ENCODE measurements at places on chromosomes 1 and 21.

- no peak for DNase-seq
Observed at GRCh38 chr21:32645261-32646182, 33.3 kb upstream of the CFAP298 start.

- no peak for DNase-seq
Observed at GRCh38 chr1:193741228-193741627, 554.8 kb upstream of the B3GALT2 start.

DNA sequence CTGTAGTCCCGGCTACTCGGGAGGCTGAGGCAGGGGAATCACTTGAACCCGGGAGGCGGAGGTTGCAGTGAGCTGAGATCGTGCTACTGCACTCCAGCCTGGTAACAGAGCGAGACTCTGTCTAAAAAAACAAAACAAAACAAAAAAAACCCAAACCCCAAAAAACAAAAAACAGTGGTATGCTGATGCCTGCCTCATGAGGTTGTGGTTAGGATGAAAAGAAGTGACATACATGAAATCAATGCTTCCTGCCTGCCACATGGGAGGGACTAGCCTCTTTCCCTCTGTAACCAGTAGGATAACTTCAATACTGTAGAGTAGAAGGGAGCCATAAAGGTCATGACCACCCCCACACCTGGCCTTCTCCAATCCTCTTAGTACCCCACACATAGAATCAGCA is 55.2 kb downstream of the TENT5C start:
- DNase-seq, result no peak

DNA sequence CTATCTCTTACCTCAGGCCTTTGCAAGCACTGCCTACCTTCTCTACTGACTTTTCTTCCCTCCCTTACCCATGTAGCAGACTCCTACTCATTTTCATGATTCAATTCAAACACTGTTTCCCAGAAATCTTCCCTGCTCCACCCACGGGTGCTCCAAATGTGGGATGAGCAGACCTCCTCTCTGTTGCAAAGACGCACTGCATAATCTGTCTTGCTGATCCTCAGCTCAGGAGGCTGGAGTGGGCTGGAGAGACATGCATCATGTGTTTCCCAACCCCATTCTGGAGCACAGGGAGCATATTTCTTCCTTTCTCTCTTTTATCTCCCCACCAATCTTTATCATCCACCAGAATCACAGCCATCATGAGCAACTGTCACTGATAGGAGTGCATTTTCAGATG is 459.9 kb upstream of the NFIA start:
- DNase-seq, result no peak

DNA sequence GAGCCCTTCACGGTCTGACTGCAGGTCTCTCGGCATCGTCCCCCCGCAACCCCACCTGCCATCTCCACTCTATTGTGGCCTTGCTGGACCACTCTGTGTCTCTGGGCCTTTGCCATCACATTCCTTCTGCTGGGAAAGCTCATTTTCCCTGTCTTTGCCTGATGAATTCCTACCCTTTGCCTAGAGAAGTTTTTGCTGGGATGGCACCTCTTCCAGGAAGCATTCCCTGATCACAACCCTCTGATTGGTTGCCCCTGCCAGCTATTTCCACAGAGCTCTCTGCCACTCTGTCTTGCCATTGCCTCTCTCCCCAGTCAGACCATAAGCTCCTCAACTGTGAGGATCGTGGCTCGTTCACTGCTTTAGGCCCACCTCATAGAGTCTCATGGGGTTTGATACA is 28.9 kb upstream of the GPR37L1 start:
- no peak for DNase-seq

DNA sequence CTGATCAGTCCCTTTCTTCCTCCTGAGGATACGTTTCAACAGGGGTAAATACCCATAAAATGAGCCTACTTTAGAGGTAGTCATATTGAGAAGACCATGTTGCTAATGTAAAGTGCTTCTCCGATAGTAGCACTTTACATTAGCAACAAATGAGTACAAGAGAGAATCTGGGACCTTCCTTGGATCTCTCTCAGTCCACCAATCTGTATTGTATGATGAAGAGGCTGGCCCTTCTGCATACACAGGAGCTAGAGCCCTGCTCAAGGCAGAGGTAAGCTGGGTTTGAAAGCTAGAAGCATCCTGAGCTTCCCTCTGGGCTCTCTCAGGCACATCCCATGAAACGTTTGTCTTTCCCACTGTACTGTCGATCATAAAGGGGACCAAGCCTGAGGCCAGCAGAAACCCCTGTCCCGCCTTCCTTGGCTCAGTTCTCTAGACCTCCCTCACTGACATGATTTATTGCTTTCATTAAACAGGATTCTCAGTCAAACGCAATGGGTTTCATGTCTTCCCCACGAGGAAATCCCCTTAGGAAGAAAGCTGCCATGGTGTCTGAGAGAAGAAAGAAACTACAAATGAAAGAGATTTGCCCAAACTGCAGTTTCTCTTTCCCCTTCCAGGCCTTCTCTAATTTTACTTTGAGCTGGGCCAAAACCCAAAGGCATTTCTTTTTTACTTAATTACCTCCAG is 62.8 kb upstream of the BCAR3 start:
- DNase-seq, result peak; percentile 40

DNA sequence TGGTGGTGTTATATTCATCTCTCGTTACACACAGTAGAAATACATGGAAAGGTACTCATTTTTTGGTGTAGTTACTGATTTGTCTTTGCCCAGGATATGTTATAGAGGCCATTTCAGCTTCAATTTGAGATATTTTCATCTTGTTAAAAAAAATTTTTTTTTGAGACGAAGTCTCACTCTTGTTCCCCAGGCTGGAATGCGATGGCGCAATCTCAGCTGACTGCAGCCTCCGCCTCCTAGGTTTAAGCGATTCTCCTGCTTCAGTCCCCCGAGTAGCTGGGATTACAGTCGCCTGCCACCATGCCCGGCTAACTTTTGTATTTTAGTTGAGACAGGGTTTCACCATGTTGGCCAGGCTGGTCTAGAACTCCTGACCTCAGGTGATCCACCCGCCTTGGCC is 19.0 kb downstream of the MORC3 start:
- DNase-seq, result no peak

DNA sequence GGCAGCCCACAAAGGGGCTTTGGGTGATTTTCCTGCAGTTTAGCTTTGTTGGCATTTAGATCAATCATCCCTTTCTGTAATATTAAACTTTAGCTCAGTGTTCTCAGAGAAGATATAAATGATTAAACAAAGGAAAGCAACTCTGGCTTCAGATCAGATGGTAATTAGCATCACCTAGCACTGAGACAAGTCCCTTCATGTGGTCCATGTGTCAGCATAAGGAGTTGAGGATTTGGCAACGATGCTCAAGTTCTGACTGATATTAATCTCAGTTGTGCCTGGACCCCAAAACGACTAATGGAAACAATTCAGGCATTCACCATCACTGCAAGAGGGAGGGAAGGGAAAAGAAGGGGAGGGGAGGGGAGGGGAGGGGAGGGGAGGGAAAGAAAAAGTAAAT is 60.4 kb downstream of the SEC16B start:
- DNase-seq, result no peak

GRCh38 chr1:247913786-247914185 is 6.3 kb upstream of the OR2T8 start:
- no peak for DNase-seq

- no peak for DNase-seq
Observed at GRCh38 chr21:32278103-32278502, 746 bp downstream of the MIS18A start.

DNA sequence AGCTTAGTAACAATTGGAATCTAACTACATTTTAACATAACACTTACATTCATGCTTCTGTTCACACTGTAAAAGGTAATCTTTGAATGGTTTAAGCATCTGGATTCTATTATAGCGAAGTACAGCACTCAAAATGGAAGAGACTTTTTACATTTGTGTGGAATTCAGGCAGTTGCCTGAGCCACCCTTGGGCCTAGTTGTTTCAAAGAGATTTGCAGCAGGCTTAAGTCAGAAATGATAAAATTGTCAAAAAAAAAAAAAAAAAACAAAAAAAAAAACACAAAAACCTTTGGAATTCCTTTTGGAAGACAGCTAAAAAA is 199.9 kb downstream of the LYPLAL1 start:
- DNase-seq, result peak; percentile 55

GRCh38 chr1:204502241-204502640 is 7.6 kb upstream of the PIK3C2B start:
- DNase-seq, result peak; percentile 23

DNA sequence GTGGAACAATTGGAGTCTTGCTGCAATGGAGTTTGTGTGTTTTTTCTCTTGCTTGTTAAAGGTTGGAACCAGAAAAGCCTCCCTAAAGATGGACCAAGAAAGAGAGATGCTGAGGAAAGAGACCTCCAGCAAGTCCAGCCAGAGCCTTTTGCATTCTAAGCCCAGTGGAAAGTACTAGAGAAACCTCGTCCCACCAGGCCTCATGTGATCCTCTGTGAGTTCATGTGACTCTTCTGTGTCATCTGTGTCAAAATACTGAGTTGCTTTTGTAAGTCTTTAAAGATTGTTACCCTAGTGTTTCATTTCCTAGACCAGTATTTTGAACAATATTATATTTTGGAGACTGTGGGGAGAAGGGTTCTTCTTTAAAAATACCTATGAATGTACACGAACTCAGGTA is 12.5 kb upstream of the EFHD2 start:
- no peak for DNase-seq

- no peak for DNase-seq
Observed at GRCh38 chr1:119827010-119827409, 15.8 kb upstream of the REG4 start.

DNA sequence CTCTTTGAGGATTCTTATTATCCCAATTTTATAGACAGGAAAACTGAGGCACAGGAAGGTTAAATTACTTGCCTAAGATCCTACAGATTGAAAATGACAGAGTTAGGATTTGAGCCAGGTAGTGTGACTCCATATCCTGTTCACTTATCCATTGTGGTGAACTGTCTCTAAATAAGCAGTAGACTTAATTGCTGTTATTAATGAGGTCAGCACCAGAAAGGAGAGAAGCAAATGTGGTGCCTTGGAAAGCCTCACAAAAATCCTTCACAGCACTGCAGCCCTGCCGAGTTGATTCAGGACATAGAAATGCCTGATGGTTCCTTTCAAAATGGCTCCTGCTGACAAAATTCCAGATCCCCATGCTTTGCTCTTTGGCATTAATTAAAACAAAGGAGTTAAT is 193.3 kb upstream of the BEND5 start:
- peak; percentile 4 for DNase-seq

- no peak for DNase-seq
Observed at GRCh38 chr1:100377590-100378361, 25.5 kb downstream of the CDC14A start.

- DNase-seq, result no peak
Observed at GRCh38 chr1:54574158-54574778, 26.2 kb downstream of the ACOT11 start.

DNA sequence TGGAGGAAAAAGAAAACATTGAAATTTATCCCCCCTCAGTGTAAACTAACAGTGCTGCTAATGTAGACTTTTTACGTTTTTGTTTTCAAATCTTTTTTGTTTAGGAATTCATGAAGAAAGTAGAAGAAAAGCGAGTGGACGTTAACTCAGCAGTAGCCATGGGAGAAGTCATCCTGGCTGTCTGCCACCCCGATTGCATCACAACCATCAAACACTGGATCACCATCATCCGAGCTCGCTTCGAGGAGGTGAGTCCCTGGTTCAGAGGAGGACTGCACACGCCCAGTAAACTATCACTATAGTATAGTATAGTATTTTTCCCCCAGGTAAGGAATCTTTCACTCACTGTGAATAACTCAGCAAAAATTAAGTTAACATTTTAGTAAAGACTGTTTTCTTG is 37.8 kb upstream of the BMP8A start:
- no peak for DNase-seq

DNA sequence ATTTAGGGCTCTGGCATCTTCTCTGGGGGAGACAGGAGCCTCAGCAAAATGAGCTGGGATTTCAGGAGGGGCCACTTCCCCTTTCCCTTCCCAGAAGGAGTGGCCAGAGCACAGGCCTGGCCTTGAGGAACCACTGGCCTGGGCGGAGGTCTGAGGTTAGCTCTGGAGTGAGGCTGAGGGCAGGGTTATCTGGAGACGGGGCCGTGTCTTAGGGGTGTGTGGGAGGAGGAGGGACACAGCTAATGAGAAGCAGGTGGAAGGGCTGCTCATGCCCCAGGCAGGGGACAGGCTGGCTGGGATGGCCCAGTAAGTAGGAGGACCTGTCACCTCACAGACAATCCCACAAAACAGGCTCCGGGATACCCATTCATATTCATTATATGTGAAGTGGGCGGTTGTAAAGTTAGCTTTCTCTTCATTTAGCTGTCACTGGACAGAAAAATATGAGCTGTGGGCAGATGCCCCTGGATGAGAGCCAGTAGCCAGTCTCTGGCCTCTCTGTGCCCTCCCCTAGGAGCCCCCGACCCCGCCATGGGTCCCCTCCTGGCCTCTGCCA is 12.4 kb downstream of the ALX3 start:
- no peak for DNase-seq

DNA sequence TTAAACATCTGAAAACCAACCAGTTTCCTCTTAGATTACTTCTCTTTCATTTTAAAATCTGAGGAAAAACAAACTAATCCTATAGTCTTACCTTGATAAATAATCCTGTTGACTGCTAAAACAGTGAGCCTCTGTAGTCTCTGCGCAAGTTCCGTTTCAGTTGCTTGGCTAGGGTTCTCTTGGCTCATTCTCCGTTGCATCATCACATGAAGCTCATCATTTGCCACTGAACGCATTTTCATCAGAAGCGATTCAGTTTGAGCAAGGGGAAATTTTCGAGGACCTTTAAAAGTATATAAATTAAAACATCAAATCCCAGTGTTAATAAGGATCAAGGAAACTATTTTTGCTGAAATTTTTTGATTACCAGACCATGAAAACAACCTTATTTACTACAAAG is 96.7 kb upstream of the GNG4 start:
- no peak for DNase-seq

- no peak for DNase-seq
Observed at GRCh38 chr21:14685568-14685967, 139.5 kb upstream of the SAMSN1 start.

DNA sequence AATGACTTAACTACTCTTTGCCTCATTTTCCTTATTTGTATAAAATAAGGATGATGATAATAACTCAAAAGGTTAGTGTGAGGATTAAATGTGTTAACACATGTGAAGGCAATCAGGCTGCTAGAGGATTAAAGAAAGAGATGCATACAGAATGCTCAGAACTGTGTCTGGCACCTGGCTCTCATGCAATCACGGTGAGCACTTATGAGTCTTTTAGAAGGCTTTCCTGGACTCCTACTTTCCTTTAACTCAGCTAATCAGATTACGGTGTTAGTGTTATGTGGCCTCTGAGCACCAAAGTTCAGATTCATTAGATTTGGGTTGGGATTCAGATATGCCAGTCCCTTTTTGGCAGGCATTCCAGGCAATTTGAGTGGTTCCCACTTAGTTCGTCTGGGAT is 311.6 kb upstream of the USP24 start:
- no peak for DNase-seq

DNA sequence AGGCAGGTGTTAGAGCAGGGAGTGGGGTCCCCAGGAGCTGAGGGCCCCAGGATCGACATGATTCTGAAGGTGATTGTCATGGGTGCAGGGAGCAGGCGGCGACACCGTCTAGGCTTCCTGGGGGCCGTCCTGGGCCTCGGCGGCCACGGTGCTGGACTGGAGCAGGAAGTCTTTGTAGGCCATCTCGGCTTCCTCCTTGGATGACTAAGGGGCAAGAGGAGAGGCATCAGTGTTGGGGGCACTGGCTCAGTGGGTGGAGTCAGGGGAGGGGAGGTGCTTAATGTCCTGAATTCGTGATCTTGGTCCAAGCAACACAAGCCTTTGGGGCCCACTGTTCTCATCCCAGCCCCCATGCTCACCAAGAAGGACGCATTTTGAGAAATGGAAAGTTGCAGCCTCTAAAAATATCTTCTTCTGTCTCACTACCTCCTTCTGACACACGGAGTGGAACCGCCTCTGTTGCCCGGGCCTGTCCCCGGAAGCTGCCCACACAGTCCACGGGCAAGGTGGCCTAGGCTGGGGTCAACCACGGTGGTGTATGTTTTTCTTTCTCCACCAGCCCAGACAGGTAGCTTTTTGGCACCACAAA is 8.6 kb upstream of the FCMR start:
- DNase-seq, result no peak
